ENCODE measurements at places on chromosomes 11 and 22. TPM values are rescaled to one million over a fixed set of nuclear protein-coding genes. Genes with fewer than 3 reads are reported as not detected.

LRRN4CL gene
- total RNA-seq: 41.4 TPM

DNA sequence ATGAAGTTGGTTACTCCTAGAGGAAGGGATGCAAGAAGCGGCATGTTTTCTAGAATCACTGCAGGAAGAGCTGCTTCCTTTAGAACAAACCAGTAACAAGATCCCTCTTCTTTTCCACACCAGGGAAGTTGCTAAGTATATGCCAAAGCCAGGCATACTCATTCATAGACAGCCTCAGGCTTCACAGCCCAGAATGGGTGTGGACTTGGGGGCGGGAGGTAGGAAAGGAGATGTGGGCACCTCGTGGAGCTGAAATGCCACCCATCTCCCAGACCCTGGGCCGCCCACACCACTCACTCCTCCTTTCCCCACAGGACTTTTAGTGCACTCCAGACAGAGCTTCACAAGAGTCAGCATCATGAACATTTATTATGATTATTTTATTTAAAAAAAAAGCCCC is 16.0 kb upstream of the TMEM121B start:
- no peak for DNase-seq

CCDC87 gene
- total RNA-seq: 0.34 TPM

- DNase-seq: peak; percentile 88
Measured at GRCh38 chr11:67583247-67584204, at the start of gene GSTP1. Gene GSTP1, plus strand, starts transcription at chr11:67583812. Its CDS starts 32 bp downstream, at chr11:67583844.

DNA sequence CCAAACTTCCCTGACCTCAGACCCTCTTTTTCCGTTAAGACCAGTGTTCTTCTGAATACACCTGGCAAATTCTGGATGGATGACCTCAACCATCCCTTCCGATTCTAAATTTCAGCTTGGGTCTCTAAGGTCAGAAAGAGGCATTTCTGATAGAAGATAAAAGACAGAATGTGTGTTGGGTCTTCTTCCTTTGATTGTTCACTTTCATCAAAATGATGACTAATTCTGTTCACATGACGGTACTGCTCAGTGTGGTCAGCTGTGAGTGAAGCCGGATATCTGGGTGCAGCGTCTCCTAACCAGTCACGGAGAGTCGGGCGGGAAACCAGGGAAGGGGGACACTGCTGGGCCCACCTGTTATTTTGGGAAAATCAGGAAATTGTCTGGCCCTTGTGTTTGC is 151.6 kb upstream of the NAV2 start:
- DNase-seq: peak; percentile 77

OLFML1 gene
- not detected for total RNA-seq

DNA sequence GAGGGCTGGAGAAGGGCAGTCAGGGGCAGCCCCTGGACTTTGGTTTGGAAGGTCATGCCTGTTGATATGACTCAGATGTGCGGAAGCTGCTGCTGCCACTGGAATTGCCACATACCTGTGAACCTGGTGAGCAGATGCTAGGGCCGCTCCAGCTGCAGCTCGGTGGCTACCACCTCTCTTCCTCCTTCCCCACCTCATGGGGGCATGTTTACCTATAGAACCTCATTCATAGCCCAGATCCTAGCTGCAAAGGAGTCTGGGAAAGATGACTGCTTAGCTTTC is 17.5 kb upstream of the TSPAN18 start:
- DNase-seq: no peak

DNA sequence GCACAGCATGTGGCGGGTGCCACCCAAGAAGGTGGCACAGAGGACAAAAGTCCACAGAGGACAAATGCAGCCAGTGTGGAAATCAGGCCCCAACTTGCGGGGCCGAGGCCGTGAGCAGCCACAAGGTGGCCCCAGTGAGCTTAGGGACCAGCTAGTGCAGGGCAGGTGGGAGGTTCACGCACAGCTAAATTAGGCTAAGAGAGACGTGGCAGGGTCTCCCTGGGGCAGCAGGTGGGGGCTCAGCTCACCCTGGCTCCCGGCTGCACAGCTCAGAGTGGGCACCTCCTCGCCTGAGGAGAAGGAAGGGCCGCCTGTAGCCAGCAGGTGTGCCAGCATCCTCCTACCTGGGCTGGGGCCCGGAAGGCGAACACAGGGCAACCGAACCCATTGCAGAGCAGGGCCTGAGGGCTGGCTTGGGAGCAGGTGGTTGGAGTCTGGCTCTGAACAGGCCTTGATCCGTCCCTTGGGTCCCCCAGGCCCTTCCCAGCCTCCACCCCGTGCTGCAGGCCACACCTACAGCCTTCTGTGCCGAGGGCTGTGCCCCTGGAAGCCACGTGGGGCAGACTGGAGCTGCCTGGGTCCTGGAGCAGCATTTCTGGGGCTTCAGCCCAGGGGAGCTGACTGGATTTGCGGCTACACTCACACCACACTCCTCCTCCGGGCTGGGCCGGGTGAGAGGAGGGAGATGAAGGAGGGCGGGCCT is 26.1 kb upstream of the CELSR1 start:
- DNase-seq: peak; percentile 36

DDI1 gene
- not detected for total RNA-seq

KLHL35 gene
- 10.1 TPM for total RNA-seq

DNA sequence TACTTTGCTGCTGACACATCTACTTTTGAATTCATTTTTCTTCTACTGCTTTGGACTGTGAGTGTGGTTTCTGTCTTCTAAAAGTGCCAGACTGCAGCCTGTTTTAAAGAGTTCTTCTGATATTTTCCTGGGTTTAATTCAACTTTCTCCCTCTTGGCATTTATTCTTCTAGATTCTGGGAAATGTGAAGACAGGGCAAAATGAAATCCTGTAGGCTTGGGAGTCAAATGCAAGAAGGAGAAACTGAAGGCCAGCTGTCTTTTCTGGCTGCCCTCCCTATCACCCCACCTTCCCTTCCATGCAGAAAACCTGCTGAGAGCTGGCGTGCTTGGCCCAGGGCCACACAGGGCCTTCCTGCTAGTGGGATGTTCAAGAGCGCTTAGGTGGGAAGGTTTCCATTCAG is 7.6 kb downstream of the ZNF70 start:
- DNase-seq: no peak

DNA sequence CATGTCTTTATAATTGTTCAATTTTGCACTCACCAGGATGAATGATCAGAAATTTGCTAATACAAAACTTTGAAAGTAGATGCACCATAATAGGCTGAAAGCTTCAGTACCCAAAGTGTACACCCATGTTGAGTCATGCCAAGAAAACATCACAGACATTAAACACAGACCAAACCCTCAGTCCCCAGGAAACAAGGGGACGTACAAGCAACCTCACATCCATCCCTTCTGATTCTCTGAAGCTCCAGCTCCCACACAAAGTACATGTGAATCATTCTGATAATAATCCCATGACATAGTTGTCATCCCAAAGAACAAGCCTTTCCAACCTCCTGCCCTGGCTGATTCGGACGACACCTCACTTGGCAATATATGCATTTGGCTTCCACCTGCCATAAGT is 183.8 kb downstream of the SNX19 start:
- no peak for DNase-seq

DNA sequence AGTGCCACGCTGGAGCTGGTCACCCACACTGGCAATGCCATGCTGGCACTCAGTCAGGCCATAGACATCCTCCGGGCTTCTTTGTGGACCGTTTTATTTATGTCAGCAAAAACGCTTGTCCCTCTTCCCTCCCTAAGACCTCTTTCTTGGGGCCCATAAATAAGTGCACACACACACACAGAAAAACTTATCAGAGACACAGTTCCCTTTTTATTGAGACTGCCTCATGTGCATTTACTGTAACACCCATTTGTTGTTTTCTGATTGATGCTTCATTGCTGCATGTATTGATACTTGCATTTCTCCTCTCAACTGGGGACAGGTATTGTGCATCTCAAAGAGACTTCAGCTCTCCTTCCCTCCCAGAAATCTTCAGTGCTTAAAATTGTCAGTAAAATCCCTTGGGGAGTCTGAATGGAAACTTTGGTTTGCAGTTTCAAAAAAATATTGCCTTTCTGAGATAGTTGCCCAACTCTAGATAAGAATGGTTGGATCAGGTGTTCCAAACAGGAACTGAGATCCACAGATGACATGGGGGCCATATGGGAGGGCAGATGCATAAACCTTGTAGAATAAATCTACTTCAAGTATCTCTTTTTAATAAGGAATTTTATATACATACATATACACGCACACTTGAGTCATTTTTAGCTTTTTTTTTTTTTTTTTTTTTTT is 50.9 kb downstream of the PPP2R1B start:
- no peak for DNase-seq

RPS6KA4 gene
- 56.2 TPM for total RNA-seq

DNA sequence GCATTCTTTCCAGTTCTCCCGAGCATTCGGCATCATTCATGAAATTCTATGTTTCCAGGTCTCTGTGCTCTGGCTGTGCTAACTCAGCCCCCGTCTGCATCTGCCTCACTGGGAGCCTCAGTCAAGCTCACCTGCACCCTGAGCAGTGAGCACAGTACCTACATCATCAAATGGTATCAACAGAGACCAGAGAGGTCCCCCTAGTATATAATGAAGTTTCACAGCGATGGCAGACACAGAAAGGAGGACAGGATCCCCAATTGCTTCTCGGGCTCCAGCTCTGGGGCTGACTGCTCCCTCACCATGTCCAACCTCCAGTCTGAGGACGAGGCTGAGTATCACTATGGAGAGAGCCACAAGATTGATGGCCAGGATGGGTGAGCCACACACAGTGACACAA is 52.8 kb upstream of the IGLL5 start:
- no peak for DNase-seq

CLTCL1 gene
- 17.7 TPM for total RNA-seq

XRRA1 gene
- 20.2 TPM for total RNA-seq

DNA sequence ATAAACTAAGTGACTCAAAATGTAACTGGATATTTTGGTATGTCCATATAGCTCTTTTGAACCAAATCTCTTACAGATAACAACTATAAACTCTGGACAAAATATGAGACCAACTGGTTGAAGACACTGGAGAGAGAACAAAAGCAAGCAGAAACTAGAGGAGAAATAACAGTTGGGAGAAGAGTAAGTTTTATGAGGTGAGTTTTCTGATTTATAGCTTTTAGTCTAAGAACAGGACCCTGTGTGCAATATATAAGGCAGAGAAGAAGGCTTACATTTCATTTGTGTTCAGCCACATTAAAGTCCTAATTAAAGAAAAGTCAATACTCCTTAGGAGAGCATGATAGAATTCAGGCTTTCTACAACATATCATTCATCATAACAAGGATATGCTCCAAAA is 71.0 kb upstream of the AMOTL1 start:
- no peak for DNase-seq

- DNase-seq: no peak
Measured at GRCh38 chr11:12799334-12799835, 125.2 kb downstream of the TEAD1 start.

Data from LHCN-M2 (cell line).